A673 (cell line): ENCODE measurements at places on chromosomes 2 and 18. TPM values are rescaled to one million over a fixed set of nuclear protein-coding genes. Genes with fewer than 3 reads are reported as not detected.

- peak; percentile 54 for DNase-seq
- no peak overlapping the region for H3K27ac ChIP-seq
- no peaks in the 10 kb centered on the region for H3K4me1 ChIP-seq
- H3K36me3 ChIP-seq, result peaks cover 21% of the 10 kb centered on the region
These were observed 12.3 kb downstream of the CEP192 start for GRCh38 chr18:13003466-13003896.

- H3K27me3 ChIP-seq, result no peaks in the 10 kb centered on the region
- no peaks in the 10 kb centered on the region for H3K4me1 ChIP-seq
- H3K27ac ChIP-seq, result no peak overlapping the region
- DNase-seq, result no peak
- H3K36me3 ChIP-seq, result no peaks in the 10 kb centered on the region
These were observed 365.3 kb downstream of the TDRD15 start for GRCh38 chr2:21489080-21489479.

DNA sequence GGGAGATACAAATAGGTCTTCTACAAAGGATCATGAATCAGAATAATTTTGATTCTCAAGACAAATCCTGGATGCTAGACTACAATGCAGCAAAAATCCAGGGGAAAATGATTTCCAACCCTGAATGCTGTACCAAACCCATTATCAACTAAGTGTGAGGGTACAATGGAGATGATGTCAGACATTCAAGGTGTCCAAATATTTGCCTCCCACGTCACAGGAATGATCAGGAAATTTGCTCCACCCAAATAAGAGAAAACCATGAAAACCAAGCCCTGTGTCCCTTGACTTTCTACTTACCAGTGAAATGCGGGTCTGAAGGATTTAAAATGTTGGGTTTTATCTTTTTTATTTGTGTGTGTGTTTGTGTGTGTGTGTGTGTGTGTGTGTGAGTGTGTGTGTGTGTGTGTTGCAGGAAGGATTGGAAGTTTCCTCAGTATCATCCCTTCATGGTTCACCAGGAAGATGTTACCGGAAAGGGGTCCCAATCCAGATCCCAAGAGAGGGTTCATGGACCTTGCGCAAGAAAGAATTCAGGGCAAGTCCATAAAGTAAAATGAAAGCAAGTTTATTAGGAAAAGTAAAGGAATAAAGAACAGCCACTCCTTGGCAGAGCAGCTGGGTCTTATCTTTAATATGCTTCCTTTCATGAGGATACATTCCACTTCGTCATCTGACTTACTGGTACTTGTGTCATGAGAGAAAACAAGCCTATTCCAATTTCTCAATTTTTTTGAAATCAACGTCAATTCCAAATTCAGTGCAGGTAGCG is 61.1 kb upstream of the ID2 start:
- H3K4me3 ChIP-seq, result no peak overlapping the region
- H3K27me3 ChIP-seq, result no peaks in the 10 kb centered on the region
- DNase-seq, result no peak
- no peaks in the 10 kb centered on the region for H3K4me1 ChIP-seq
- H3K27ac ChIP-seq, result no peak overlapping the region
- H3K36me3 ChIP-seq, result no peaks in the 10 kb centered on the region

DNA sequence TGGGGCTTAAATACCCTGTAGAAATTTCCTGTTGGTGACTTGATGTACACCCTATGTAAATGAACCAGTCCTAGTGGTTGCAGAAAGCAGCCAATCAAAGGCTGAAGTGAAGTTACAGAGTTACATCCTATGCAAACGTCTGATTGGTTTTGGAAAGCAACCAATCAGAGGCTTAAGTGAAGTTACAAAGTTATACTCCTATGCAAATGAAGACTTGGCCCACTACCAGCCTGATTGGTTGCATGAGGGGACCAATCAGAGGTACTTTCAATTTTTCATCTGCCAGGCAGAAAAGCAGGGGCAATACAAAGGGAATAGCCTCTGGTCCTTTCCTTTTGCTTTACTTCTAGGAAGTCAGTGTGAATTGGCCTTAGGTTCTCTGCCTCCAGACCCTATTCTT is 13.6 kb upstream of the ZNF397 start:
- H3K36me3 ChIP-seq, result no peaks in the 10 kb centered on the region
- H3K27ac ChIP-seq, result no peak overlapping the region
- no peaks in the 10 kb centered on the region for H3K27me3 ChIP-seq
- H3K4me1 ChIP-seq, result no peaks in the 10 kb centered on the region
- peak; percentile 50 for DNase-seq
- no peak overlapping the region for H3K4me3 ChIP-seq

DNA sequence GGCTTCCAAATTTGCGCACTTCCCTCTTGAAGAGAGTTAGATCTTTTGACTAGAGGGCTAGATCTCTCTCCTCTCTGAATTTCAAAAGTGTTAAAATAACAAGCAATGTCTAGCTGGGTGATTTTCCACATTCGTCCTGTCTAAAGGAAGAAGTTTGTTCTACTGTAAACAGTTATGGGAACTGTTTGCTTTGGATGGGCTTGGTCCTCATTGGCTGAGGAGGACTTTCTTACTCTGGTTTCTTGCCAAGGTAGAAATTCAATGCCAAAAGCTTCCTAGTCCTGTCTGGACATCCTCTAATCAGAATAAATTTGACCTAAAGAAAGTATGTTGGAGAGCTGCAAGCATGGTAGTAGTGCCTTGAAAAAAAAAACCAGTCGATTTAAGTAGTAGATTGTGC is 47.4 kb upstream of the RAPH1 start:
- no peak for DNase-seq
- no peak overlapping the region for H3K27ac ChIP-seq
- no peaks in the 10 kb centered on the region for H3K27me3 ChIP-seq
- no peaks in the 10 kb centered on the region for H3K36me3 ChIP-seq

- DNase-seq, result no peak
- no peaks in the 10 kb centered on the region for H3K27me3 ChIP-seq
- no peaks in the 10 kb centered on the region for H3K4me1 ChIP-seq
- H3K36me3 ChIP-seq, result no peaks in the 10 kb centered on the region
- H3K4me3 ChIP-seq, result no peak overlapping the region
These were observed 203.6 kb downstream of the UBE2E3 start for GRCh38 chr2:181183878-181184542.

- no peaks in the 10 kb centered on the region for H3K36me3 ChIP-seq
- no peaks in the 10 kb centered on the region for H3K4me1 ChIP-seq
- H3K4me3 ChIP-seq, result no peak overlapping the region
- H3K27ac ChIP-seq, result no peak overlapping the region
These were observed 255.0 kb upstream of the EPAS1 start for GRCh38 chr2:46042207-46042637.

DNA sequence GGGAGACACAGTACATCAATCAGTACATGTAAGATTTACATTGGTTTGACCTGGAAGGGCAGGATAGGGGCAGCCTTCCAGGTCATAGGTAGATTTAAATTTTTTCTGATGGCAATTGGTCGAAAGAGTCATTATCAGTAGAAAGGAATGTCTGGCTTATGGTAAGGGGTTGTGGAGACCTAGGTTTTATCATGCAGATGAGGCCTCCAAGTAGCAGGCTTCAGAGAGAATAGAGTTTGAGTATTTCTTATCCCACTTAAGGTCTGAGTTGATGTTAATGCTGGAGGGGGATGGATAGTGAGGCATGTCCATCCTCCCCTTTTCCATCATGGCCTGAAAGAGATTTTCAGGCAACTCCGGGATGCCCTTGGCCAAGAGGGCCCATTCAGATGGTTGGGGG is 60.7 kb downstream of the SPTBN1 start:
- no peak overlapping the region for H3K4me3 ChIP-seq
- H3K4me1 ChIP-seq, result peaks cover 20% of the 10 kb centered on the region
- no peak overlapping the region for H3K27ac ChIP-seq

- peak overlapping the region; percentile 65 for H3K4me3 ChIP-seq
- no peaks in the 10 kb centered on the region for H3K27me3 ChIP-seq
- no peaks in the 10 kb centered on the region for H3K36me3 ChIP-seq
- no peak for DNase-seq
- peak overlapping the region; percentile 99 for H3K27ac ChIP-seq
- H3K4me1 ChIP-seq, result peaks cover 11% of the 10 kb centered on the region
These were observed 740 bp downstream of the CHMP3 start for GRCh38 chr2:86562485-86562921.

- no peak overlapping the region for H3K4me3 ChIP-seq
- peaks cover 12% of the 10 kb centered on the region for H3K4me1 ChIP-seq
- no peaks in the 10 kb centered on the region for H3K36me3 ChIP-seq
- H3K27ac ChIP-seq, result no peak overlapping the region
These were observed 65.1 kb downstream of the CUL3 start for GRCh38 chr2:224520064-224520463.

DNA sequence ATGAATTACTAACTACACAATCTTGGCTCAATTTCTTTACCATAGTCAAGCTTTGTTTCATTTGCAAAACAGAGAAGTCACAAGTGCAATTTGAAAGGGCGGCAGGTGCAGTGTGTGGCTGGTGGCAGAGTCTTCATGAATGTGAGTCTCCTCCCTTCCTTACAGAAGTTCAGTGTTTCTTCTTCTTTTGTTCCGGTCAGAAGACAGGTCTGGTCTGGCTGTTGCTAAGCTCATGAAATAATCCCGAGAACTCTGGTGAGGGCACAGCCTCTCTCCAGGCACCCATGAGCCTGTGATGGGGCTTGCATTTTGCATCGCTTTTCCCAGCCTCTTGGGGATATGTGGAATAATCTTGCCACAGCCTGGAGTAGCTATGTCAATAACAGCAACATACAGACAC is 824.8 kb upstream of the SALL3 start:
- H3K27ac ChIP-seq, result no peak overlapping the region
- no peaks in the 10 kb centered on the region for H3K36me3 ChIP-seq
- H3K4me3 ChIP-seq, result no peak overlapping the region
- H3K4me1 ChIP-seq, result no peaks in the 10 kb centered on the region

- peak; percentile 89 for DNase-seq
- H3K27ac ChIP-seq, result peak overlapping the region; percentile 70
- H3K4me3 ChIP-seq, result peak overlapping the region; percentile 17
- peaks cover 66% of the 10 kb centered on the region for H3K4me1 ChIP-seq
These were observed 17.1 kb upstream of the ZNF532 start for GRCh38 chr18:58847383-58848071.

GRCh38 chr2:205089958-205090357 is 544.7 kb downstream of the PARD3B start:
- no peaks in the 10 kb centered on the region for H3K27me3 ChIP-seq
- H3K36me3 ChIP-seq, result no peaks in the 10 kb centered on the region
- no peak overlapping the region for H3K4me3 ChIP-seq
- no peak overlapping the region for H3K27ac ChIP-seq
- H3K4me1 ChIP-seq, result no peaks in the 10 kb centered on the region

GRCh38 chr18:6797171-6797570 is 67.7 kb downstream of the ARHGAP28 start:
- no peak overlapping the region for H3K27ac ChIP-seq
- no peak for DNase-seq
- H3K4me3 ChIP-seq, result no peak overlapping the region
- no peaks in the 10 kb centered on the region for H3K36me3 ChIP-seq

DNA sequence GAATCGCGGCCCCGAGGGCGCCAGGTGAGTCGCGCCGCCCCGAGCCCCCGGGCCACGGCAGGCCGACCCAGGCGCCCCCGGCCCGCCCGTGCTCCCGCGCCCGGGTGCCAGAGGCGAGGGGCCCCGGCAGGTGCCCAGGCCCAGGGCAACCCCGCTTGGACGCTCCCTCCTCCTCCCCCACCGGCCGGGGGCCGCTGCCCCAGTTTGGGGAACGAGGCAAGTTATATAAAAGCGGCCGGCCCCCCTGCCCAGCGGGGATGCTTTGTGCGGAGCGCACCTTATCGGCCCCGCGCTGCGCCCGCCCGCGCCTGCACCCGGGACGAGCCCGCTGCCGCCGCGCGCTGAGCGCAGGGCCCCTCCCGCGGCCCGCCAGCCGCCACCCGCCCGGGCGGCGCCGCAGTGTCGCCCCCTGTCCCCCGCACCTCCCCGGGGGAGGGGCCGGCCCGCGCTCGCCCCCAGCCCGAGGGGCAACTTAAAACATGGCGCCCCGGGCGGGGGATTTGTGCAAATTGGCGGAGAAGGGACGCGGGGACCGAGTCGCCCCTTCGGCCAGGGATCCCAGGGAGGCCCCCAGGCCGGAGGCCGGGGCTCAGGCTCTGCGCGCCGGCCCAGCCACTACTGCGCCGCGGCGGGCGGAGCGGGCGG is 639 bp downstream of the EPB41L3 start:
- no peak overlapping the region for H3K27ac ChIP-seq
- no peaks in the 10 kb centered on the region for H3K36me3 ChIP-seq
- H3K4me1 ChIP-seq, result peaks cover 5% of the 10 kb centered on the region
- H3K4me3 ChIP-seq, result no peak overlapping the region
- peaks cover 85% of the 10 kb centered on the region for H3K27me3 ChIP-seq
- DNase-seq, result no peak

- no peaks in the 10 kb centered on the region for H3K36me3 ChIP-seq
- H3K4me3 ChIP-seq, result no peak overlapping the region
- H3K4me1 ChIP-seq, result no peaks in the 10 kb centered on the region
- H3K27ac ChIP-seq, result no peak overlapping the region
- DNase-seq, result no peak
- H3K27me3 ChIP-seq, result peaks cover 20% of the 10 kb centered on the region
These were observed 28.8 kb upstream of the APOB start for GRCh38 chr2:21072477-21073242.

GRCh38 chr2:111663471-111664274 is 220.3 kb downstream of the ANAPC1 start:
- no peak overlapping the region for H3K4me3 ChIP-seq
- H3K4me1 ChIP-seq, result peaks cover 9% of the 10 kb centered on the region
- DNase-seq, result peak; percentile 9
- no peak overlapping the region for H3K27ac ChIP-seq

DNA sequence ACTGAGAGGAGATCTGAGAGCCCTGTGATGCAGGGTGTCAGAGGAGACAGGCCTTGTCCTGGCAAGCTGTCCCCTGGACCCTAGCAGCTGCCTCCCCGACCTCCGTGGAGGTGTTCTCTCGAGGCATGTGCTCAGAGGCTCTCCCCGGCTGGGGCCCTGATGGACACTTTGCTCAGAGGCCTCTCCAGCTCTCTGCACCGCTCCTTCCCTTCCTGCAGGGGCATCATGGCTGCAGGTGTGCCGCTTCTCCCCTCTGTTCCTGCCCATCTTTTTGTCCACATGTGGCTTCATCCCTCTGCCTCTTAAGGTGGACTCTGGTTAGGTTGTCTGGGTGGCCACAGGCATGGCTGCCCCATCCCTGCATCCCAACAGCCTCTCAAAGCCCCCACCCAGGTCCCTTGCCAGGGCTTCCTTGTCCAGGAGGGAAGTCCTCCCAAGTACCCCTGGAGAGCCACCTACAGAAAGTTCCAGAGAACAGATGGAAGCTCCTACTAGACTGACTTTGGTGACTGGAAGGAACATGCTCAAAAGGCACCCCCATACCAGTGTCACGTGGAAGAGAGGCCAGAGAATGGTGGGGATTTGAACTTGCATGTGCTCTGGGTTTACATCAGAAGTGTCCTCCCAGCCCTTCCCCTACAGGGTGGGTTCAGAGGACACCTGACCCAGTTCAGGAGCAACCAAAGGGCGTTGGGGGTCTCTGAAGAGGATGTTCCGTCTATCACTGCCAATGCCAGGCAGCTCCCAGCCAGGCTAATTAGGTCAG is 120.4 kb downstream of the KLHL29 start:
- H3K4me1 ChIP-seq, result peaks cover 17% of the 10 kb centered on the region
- DNase-seq, result no peak
- H3K36me3 ChIP-seq, result no peaks in the 10 kb centered on the region
- no peak overlapping the region for H3K27ac ChIP-seq

GRCh38 chr2:61677942-61678341 is 139.8 kb upstream of the XPO1 start:
- H3K36me3 ChIP-seq, result no peaks in the 10 kb centered on the region
- H3K4me3 ChIP-seq, result no peak overlapping the region

Gene CNGA3
- total RNA-seq, result not detected in 2 replicates

Gene CDKL4
- total RNA-seq, result 0.79 and 1.1 TPM in 2 replicates

Gene SERPINB2
- 1.7 and 2.5 TPM in 2 replicates for total RNA-seq

Gene SLC9A2
- not detected in 2 replicates for total RNA-seq

Gene SPOPL
- total RNA-seq, result 20.3 and 21.1 TPM in 2 replicates

Gene VAMP8
- total RNA-seq, result not detected in 2 replicates

Gene NDC80
- 72.6 and 73.5 TPM in 2 replicates for total RNA-seq

Gene HAAO
- total RNA-seq, result 2.4 and 3.6 TPM in 2 replicates

Gene DUSP19
- total RNA-seq, result 5.2 and 6.4 TPM in 2 replicates

Gene POTEE
- 0.07 and 0.09 TPM in 2 replicates for total RNA-seq

Gene PLA2R1
- total RNA-seq, result not detected in 2 replicates
